Uterus (tissue), 4 donors: ENCODE measurements at places on chromosomes 5 and 9. TPM values are rescaled to one million over a fixed set of nuclear protein-coding genes. Genes with fewer than 3 reads are reported as not detected.

DNA sequence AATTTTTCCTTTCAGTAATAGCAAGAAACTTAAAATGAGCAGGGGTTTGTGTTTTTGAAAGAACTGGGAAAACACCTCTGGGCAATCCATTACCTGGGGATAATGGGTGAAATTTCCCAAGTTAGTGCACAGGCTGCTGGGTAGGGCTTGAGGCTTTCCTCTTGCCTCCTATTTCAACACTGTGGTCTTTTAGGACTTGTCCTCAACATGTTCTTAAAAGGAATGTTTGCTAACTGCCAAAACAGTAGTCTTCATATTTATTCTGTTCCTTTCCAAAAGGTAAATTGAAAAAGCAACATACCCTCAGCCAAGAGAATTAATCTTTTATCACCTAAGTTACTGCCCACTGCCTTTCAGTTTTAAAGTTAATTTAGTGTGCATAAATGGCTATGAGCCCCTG lies 158.3 kb upstream of the CCDC152 start:
- H3K4me3 ChIP-seq: no peak overlapping the region
- no peak for DNase-seq
- no peaks in the 10 kb centered on the region for H3K4me1 ChIP-seq

DNA sequence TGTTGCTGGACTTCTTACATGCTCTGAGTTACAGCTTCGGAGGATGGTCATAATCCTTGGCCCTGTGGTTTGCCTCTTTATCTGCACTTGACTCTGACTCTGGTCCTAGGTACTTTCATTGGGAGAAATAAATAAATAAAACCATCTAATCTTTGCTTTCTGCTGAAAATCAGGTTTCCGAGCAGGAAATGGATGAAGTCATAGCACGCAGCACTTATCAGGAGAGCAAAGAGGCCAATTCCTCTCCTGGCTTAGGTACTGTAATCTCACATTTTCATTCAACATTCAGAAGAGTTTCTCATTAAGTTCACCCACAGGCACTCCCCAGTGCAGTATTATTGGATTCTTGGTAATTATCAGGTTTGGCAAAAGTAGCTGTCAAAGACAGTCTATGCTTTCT lies 104.7 kb downstream of the GOLPH3 start:
- no peak for DNase-seq
- H3K4me3 ChIP-seq: no peak overlapping the region
- no peaks in the 10 kb centered on the region for H3K36me3 ChIP-seq
- no peaks in the 10 kb centered on the region for H3K27me3 ChIP-seq
- no peaks in the 10 kb centered on the region for H3K4me1 ChIP-seq

DNA sequence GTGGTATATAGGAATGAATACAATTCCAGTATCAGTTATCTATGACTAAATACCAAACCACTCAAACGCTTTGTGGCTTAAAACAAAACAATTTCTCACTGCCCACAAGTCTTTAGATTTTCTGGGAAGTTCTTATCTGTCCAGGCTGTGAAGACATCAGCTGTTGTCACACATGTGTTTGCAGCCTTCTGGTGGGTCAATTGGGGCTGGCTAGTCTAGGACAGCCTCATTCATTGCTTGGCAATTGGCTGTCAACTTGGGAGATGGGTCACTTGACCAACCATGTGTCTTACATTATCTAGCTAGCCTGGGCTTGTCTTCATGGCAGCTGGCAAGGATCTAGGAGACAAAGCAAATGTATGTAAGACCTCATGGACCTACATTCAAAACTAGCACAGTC lies 53.8 kb upstream of the PAPPA start:
- H3K4me1 ChIP-seq: no peaks in the 10 kb centered on the region
- H3K36me3 ChIP-seq: no peaks in the 10 kb centered on the region
- no peak for DNase-seq

- DNase-seq: no peak
- no peak overlapping the region for H3K4me3 ChIP-seq
- no peaks in the 10 kb centered on the region for H3K4me1 ChIP-seq
- no peak overlapping the region for H3K27ac ChIP-seq
These were observed 453.3 kb downstream of the KDM4C start for GRCh38 chr9:7210854-7211637.

The FAM174A gene
- 9.4 TPM for total RNA-seq

DNA sequence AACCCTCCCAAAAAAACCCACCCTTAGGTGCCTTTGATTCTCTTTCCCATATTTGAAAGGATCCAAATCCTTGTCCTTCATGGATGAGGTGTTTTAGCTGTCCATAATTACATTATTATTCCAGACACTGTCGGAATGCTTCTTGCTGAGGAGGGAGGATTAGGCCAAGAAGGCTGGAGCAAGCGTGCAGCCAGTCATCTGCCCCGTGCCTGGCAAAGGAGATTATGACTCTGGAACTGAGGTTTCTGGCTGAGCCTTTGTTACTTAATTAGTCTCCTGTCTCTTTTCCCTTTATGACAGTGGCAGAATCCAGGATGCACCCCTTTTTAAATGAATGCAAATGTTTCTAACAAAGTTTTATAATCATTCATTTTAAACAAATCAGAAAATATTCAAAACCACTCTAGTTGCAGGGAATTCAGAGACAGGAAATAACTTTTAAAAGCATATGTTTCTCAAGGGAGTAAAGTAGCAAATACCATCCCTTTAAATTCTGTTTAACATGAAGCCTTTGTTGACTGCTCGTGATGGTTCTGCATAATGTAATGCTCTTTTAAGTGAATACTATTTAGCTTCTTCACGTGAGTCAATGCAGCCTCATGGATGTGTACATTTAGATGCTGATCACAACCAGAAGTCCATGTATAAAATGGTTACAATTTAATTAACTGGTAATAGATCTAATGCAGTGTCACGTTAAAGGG lies 69.8 kb downstream of the GALNT10 start:
- no peaks in the 10 kb centered on the region for H3K4me1 ChIP-seq
- no peaks in the 10 kb centered on the region for H3K27me3 ChIP-seq
- H3K4me3 ChIP-seq: no peak overlapping the region
- H3K27ac ChIP-seq: no peak overlapping the region
- DNase-seq: no peak

- no peaks in the 10 kb centered on the region for H3K27me3 ChIP-seq
- no peaks in the 10 kb centered on the region for H3K36me3 ChIP-seq
- no peak overlapping the region for H3K4me3 ChIP-seq
- DNase-seq: peak; percentile 86
These were observed 127.7 kb downstream of the RGS3 start for GRCh38 chr9:113590991-113591898.

GRCh38 chr5:104095527-104095926 lies 532.9 kb upstream of the NUDT12 start:
- no peaks in the 10 kb centered on the region for H3K36me3 ChIP-seq
- H3K4me3 ChIP-seq: no peak overlapping the region
- no peak for DNase-seq
- H3K4me1 ChIP-seq: no peaks in the 10 kb centered on the region

- peaks cover 5% of the 10 kb centered on the region for H3K4me1 ChIP-seq
- no peaks in the 10 kb centered on the region for H3K36me3 ChIP-seq
- no peaks in the 10 kb centered on the region for H3K27me3 ChIP-seq
- H3K27ac ChIP-seq: no peak overlapping the region
- no peak overlapping the region for H3K4me3 ChIP-seq
- DNase-seq: no peak
These were observed 389.6 kb downstream of the KDM4C start for GRCh38 chr9:7147121-7148090.

DNA sequence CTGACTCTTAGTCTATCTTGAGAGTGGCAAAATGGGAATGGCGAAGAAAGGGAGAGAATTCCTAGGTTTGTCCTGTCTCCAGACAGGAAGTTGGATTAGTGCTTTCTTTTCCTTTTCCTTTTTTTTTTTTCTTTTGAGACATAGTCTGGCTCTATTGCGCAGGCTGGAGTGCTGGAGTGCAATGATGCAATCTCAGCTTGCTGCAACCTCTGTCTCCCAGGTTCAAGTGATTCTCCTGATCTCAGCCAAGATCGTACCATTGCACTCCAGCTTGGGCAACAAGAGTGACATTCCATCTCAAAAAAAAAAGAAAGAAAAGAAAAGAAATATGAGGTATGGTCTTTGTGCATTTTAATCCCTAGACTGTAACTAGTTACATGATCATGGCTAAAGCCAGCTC lies 12.6 kb upstream of the KIF27 start:
- H3K27ac ChIP-seq: no peak overlapping the region
- H3K27me3 ChIP-seq: no peaks in the 10 kb centered on the region
- no peak overlapping the region for H3K4me3 ChIP-seq
- peak; percentile 21 for DNase-seq
- H3K36me3 ChIP-seq: no peaks in the 10 kb centered on the region

DNA sequence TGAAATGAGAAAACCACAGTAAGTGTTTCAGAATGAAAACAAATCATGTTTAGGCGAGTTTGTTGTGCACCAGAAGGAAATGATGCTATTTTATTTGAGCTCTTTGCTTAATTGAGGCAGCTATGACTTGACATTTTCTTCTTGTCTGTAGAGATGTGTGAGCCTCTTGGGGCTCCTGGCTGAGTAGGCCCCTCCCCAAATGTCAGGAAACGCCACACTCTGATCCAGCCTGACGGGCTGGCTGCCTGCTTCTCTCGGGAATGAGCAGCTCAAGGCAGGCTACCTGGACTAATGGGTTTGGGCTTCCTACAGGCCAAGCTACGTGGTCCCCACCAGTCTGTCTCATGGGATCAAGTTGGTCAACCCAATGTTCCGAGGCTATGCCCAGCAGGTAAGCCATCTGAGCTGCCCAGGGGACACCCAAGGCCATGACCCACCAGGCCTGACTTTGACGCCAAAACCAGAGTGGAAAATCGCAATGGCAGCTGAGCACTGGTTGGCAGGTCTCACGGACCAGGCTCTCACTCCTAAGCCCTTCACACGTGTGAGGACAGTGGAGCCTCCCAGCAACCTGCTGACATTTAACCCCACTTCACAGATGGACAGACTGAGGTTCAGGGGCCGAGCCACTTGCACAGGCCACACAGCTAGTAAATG lies 29.9 kb downstream of the USP20 start:
- H3K36me3 ChIP-seq: no peaks in the 10 kb centered on the region
- no peaks in the 10 kb centered on the region for H3K27me3 ChIP-seq
- DNase-seq: no peak
- H3K27ac ChIP-seq: no peak overlapping the region
- H3K4me1 ChIP-seq: no peaks in the 10 kb centered on the region

DNA sequence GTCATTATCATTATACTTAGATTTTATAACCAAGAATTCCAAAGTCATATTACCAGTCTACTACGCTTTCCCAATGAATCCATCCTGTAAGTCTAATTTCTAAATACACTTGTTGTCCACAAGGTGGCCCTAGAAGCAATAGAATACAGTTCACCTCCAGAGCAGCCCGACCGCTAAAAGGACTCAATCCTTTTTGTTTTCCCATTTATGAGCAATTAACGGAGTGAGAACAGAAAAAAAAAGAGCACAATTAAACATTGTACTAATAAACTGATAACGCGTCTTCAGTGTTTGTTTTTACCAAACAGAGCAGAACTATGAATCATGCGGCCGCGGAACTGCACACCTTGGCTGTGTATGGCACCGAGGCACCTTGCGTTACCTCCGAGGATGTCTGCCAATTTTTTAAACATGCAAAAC lies 160.7 kb upstream of the DAPK1 start:
- H3K4me3 ChIP-seq: peak overlapping the region; percentile 25
- no peaks in the 10 kb centered on the region for H3K27me3 ChIP-seq
- no peaks in the 10 kb centered on the region for H3K36me3 ChIP-seq
- peak; percentile 50 for DNase-seq

GRCh38 chr5:18920966-18921365 lies 1067.0 kb downstream of the CDH18 start:
- H3K4me3 ChIP-seq: no peak overlapping the region
- H3K36me3 ChIP-seq: no peaks in the 10 kb centered on the region
- no peaks in the 10 kb centered on the region for H3K27me3 ChIP-seq
- no peaks in the 10 kb centered on the region for H3K4me1 ChIP-seq
- no peak for DNase-seq

DNA sequence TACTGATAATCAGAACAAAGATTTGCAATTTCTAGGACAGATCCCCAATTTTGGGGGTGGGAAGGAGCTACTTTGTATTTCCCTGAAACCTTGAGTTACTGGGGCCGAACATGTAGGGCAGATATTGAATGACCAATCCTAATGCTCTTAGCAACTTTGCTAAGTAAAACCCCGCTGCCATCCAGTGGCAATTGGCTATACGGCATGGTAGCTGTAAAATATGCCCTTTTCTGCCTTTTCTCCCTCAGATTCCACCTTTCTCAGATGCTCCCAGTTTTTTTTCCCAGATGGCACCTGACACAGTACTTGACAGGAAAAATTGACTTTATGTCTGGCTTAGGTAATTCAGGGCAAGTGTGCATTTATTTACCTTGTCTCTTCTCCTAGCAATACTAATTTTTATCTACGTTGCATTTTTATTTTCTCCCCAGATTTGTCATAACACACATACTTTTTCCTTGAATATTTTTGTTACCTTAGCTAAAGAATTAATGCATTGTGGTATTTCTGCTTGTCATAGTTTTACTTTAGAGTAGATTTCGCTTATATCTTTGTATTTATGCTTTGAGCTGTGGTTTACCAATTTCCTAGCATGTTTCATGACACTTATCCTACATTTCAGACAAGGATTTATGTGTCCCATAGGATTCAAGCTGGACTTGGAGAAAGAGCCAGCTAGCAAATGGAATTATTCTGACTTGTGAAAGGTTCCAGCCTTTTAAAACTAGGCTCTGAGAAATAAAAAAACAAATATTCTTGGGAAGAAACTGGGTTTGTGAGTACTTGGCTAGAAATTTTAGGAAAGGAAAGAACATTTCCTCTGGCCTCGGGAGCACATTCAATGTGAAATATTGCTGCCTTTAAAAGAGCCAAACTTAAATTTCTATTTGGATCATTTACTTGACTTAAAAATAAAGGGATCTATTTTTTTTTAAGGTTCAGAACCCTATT lies 37.4 kb downstream of the PIK3R1 start:
- H3K4me1 ChIP-seq: peaks cover 12% of the 10 kb centered on the region
- DNase-seq: no peak
- H3K27ac ChIP-seq: peak overlapping the region; percentile 82
- peak overlapping the region; percentile 8 for H3K4me3 ChIP-seq

- H3K27ac ChIP-seq: peak overlapping the region; percentile 51
- no peaks in the 10 kb centered on the region for H3K36me3 ChIP-seq
- no peak overlapping the region for H3K4me3 ChIP-seq
- no peaks in the 10 kb centered on the region for H3K27me3 ChIP-seq
- no peak for DNase-seq
These were observed 4.5 kb downstream of the DBN1 start for GRCh38 chr5:177468685-177469628.

DNA sequence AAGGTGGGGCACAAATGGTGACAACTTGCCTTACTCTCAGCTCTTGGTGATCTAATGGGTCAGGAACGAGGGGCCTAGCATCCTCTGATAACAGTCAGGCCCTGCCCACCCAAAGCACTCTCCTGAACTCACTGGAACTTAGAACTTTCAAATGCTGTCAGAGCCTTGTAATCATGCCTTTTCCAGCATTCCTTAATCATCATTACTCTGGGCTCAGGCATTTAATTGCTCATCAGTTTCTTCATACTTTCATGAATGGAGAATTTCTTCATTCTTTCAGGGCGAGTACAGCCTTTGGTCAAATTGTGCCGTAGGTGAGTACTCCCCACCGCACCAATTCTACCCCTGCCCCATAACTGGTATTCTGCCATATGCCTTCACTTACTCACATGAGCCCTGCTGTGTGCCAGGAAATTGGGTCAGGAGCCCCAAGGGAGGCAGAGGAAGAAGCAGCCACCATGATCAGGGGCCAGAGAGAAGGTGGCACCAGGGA lies 30.2 kb upstream of the DUSP1 start:
- no peaks in the 10 kb centered on the region for H3K36me3 ChIP-seq
- no peaks in the 10 kb centered on the region for H3K27me3 ChIP-seq
- no peaks in the 10 kb centered on the region for H3K4me1 ChIP-seq
- H3K4me3 ChIP-seq: no peak overlapping the region
- no peak for DNase-seq
